ENCODE measurements at places on chromosomes 13 and 19.

- no peak for DNase-seq
These were observed 801.5 kb upstream of the SPRY2 start for GRCh38 chr13:81142306-81142999.

- no peak for DNase-seq
These were observed 6.7 kb downstream of the SAFB2 start for GRCh38 chr19:5615756-5616327.

- no peak for DNase-seq
These were observed 28.2 kb upstream of the FXYD3 start for GRCh38 chr19:35087393-35087792.

DNA sequence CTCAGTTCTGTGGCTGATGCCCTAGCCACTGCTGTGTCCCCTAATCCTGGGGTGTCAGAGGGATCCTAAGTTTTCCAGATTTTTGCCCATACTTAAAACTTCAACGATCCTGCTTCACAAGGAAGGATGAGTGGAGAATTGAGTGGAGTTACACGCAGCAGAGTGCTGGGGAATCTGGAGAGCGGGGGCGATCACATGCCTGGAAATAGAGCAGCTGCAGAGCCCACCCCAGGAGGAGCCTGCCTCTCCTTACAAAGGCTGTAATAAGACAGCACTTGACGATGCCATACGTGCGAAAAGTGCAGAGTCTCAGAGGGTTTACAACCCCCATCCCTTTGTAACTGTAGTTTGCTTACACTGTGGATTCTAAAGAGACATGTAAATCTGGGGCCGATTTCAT, 40.6 kb downstream of the SUGP2 start:
- DNase-seq: no peak

Measured in NCI-H2029 (cell line).